ENCODE measurements at places on chromosomes 2 and 18.

DNA sequence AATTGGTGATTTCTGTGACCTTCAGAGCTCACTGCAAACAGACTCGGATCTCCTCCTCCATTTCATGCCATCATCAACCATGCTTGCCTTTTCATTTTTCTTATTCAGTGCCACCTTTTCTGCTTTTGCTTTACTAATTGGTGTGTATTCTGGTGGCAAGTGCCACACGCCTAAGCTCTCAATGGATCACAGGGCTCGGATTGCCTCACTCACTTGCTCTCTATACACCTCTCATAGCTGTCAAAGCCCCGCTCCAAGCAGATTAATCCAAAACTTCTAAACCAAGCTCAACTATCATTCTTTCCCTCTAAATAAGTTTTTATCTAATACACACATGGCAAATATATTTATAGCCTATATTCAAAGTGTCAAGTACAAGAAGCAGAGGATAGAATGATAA is 86.4 kb downstream of the PLEKHM3 start:
- no peak for DNase-seq

DNA sequence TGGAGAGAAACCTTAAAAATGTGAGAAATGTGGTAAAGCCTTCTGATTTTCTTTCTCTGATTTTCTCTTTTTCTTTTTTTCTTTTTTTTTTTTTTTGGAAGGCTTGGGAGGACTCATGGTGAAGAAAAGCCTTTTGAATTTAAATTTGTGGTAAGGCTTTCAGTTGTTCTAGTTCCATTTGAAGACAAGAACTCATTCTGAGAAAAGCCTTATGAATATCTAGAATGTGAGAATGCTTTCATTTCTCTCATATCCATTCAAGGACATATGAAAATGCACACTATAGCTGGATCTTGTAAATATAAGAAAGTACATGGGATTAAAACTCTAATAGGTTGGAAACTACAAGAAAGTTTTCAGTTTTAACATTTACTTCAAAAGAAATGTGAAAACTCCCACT is 1045.2 kb upstream of the NRXN1 start:
- DNase-seq = no peak

DNA sequence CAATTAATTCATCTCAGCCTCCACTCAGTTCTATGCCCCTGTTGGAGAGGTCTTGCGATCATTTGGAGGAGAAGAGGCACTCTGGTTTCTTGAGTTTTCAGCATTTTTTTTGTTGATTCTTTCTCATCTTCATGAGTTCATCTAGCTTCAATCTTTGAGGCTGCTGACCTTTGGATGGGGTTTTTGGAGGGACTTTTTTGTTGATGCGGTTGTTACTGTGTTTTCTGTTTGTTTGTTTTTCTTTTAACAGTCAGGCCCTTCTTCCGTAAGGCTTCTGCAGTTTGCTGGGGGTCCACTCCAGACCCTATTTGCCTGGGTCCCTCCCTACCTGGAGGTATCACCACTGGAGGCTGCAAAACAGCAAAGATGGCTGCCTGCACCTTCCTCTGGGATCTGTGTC is 149.9 kb upstream of the RBBP8 start:
- DNase-seq = no peak

- no peak for DNase-seq
Measured at GRCh38 chr2:85368921-85369320, 14.4 kb downstream of the ELMOD3 start.

DNA sequence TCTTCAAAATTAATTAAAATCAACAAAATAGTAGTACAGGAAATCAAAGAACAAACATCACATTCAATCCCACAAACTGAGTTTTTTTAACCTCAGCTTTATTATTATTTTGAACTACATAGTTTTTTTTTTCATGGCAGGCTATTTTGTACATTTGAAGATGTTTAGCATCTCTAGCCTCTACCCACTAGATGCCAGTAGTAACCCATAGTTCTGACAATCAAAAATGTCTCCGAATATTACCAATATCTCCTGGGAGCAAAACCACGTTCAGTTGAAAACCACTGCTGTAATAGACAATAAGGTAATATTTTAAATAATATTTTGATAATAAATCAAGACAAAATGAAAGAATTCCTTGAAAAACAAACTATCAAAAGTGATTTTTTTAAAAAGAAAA is 702.6 kb upstream of the LRRTM1 start:
- no peak for DNase-seq

DNA sequence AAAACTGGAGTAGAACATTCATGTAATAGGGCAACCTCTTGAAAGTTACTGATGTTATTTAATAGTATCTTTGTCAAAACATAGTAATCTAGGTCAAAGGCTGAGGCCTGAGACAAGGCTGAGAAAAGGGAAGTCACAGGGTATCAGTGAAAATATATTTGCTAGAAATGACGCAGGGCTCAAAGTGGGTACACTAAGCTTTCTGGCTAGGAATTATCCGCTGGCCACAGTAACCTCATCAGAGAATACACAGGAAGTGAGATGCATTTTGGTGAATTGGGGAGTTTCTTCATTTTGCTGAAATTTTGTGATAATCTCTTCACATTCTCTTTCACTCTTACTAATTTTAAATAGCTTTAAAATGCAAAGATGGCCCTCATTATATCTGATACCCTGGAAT is 206.8 kb downstream of the OTX1 start:
- DNase-seq = no peak

DNA sequence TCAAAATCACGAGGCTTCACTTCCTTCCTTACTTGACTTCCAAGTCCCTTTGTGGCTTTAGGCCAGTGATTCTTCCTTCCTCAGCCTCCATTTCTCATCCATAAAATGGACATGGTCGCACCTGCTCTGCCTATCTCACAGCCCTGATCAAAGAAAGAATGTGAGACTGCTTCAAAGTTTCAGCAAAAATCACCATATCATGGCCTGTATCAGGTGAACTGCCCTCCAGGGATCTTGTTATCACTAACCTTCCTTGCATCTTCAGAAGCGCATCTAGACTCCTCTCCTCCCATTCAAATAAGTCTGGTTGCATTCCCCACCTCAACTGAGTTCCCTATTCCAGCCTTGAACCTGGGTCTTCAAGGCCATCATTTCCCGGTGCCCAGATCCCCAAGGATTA is 96.5 kb downstream of the TTC32 start:
- no peak for DNase-seq

DNA sequence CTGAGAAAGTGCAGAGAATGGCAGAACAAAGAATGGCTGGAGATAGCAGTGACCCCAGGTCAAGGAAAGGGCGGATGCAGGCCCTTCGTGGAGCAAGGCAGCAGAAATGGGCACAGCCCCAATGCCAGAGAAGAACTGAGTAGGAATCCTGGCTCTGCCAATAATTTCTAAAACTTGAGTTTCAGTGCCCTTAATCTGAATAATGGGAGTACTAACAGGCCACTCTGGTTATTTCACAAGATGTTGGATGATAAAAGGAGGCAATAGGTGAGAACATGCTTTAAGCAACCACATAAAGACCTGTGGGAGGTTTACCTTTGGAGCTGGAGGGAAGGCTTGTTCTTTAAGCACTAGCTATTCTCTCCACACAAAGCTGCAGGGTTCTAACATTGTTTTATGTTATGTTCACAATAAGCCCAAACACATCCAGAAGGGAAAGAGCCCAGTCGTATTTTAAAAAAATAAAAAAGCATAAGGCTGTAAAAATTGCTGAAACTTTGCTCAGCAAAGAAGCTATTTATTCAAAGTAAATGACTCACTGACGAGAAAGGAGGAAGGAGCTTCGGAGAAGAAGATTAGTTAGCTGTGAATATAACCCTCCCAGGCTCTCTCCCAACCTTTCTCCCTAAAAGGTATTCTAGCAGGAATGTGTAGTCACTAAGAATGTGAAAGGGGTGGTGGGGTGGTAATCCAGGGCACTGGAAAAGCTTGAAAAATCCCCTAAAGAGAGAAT is 470.2 kb downstream of the TXNL1 start:
- DNase-seq = no peak

DNA sequence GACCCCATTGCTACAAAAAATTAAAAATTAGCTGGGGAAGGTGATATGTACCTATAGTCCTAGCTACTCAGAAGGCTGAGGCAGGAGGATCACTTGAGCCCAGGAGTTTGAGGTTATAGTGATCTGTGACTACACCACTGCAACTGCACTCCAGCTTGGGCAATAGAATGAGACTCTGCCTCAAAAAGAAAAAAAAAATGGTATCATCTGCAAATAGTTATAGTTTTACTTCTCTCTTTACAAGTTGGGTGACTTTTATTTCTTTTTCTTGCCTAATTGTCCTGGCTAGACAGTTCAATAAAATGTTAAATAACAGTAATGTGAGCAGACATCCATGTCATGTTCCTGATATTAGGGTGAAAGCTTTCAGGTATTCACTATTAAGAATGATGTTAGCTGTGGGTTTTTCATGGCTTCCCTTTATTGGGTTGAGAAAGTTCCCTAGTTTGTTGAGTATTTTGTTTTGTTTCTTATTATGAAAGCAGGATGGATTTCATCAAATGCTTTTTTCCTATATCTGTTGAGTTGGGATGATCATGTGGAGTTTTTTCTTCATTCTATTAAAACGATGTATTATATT is 24.9 kb upstream of the ACOXL start:
- no peak for DNase-seq

- no peak for DNase-seq
Measured at GRCh38 chr18:45828917-45829811, 3.7 kb downstream of the SIGLEC15 start.

- DNase-seq = no peak
Measured at GRCh38 chr2:196985511-196986183, 59.1 kb upstream of the PGAP1 start.

- no peak for DNase-seq
Measured at GRCh38 chr2:220491670-220492069, 864.2 kb downstream of the SLC4A3 start.

GRCh38 chr18:75854174-75854573 is 426.7 kb upstream of the SMIM21 start:
- DNase-seq = no peak

DNA sequence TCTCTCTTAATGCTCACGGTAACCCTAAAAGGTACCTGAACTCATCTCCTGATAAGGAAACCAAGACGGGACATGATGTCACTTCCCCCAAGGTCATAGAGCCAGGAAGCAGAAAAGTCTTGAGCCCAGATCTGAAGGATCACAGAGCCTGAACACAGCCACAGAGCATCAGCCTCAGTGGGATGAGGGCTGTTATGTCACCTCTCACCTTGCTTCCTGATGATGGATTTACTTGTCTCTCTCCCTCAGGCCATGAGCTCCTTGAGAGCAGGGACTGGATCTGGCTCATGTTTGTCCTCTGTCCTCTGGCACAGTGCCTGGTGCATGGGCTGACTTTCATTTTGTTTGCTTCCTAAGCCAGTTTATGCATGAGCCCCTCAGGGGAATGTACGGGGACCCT is 54.2 kb downstream of the SERTAD2 start:
- no peak for DNase-seq

DNA sequence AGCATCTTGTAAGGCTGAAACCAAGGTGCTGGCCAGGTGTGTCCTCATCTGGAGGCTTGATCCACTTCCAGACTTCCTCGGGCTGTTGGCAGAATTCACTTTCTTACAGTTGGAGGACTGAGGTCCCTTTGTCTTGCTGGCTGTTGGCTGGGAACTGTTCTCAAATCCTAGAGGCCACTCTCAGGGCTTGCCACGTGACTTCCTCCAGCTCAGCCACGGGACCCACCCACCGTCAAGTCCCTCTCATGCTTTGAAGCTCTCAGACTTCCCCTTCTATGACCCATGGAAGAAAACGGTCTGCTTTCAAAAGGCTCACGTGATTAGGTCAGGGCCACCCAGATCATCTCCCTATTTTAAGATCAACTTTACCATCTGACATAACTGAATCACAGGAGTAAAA is 77.1 kb downstream of the SMAD4 start:
- no peak for DNase-seq

DNA sequence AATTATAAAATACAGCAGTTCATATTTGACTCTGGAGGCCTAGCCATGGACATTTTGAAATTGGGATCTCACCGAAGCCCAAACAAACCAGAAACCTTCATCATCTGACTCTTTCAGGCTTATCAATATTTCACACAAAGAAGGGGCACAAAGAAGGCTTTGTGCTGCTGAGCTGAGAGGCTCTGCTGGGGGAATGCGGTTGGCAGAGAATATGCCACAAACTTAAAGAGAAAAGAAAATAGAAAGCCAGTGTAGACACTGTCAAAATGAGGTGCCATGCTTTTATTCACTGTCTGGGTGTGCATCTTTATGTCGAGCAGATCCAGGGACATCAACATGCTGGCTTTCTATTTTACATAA is 162.6 kb downstream of the QPCT start:
- DNase-seq = no peak

GRCh38 chr2:196247976-196248280 is 76.5 kb upstream of the STK17B start:
- DNase-seq = no peak

DNA sequence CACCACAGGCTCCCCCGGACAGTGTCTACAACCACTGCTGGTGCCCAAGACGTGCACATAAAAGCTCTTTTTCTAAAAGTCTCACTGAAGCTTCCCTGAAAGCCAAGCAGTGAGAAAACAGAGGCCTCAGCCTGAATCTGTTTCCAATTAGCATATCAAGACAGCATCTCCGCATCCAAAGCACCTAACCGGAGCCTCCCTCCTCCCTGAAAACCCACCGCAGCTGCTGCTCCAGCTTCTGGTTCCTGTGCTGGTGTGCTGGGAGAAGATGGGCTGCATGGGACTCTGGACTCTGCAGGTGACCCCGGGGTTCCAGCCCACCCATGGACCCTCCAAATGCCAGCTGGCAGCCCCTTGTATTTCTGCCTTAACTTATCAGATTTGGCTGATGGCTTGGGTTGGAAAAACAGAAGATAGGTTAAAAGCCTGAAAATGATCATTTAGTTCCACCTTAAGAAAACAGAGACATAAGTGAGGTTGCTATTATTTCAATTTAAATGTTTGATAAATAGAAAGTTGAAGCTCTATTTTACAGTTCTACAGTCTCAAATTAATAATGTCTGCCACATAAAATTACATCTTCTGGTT is 103.3 kb downstream of the TMEM18 start:
- DNase-seq = no peak

DNA sequence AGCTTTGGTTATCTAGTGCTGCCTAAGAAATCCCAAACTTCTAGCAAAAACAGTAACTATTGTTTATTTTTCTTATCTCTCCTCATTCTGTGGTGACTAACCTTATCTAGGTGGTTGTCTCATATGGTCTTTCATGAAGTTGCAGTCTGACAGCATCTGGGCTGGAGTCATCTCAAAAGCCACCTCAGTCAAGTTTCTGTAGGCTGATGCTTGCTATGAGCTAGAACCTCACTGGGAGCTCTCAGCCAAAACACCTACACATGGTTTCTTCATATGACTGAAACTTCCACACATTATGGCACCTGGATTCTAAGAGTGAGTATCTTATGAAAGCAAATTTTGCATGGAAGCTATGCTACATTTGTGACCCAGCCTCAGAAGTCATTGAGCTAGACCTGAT is 596.4 kb upstream of the VRK2 start:
- DNase-seq = no peak

- no peak for DNase-seq
Measured at GRCh38 chr2:127226520-127227263, 6.6 kb upstream of the CYP27C1 start.

Measured in omental fat pad (tissue), 4 donors.